ENCODE measurements at places on chromosomes 7 and 10. TPM values are rescaled to one million over a fixed set of nuclear protein-coding genes. Genes with fewer than 3 reads are reported as not detected.

The SLC39A12 gene
- not detected for total RNA-seq

The OPN4 gene
- total RNA-seq: not detected

The ANKRD1 gene
- 1,189 TPM for total RNA-seq

The CYP2C19 gene
- total RNA-seq: not detected

The MRLN gene
- total RNA-seq: not detected

The SPDYE11 gene
- not detected for total RNA-seq

The NKX1-2 gene
- not detected for total RNA-seq

The AGR2 gene
- total RNA-seq: not detected

The POLR2J2 gene
- 1.7 TPM for total RNA-seq

The ABCC2 gene
- total RNA-seq: 0.99 TPM

The ATOH7 gene
- not detected for total RNA-seq

DNA sequence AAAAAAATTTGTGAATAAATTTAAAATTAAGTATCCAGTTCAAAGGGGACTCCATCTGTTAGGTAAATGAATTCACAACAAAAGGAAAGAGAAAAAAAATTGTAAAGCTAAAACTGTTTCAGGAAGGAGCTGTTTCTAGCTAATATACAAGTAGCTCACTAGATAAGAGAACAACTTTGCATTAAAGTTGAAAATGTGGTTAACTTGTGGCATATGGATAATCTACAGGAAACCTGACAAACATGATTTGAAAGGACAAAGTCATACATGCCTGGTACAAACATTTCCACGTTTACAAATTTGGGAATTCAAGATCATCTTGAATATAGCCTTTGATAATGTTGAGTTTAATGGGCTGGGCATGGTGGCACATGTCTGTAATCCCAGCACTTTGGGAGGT, 8.9 kb downstream of the NT5C3A start:
- DNase-seq: no peak

DNA sequence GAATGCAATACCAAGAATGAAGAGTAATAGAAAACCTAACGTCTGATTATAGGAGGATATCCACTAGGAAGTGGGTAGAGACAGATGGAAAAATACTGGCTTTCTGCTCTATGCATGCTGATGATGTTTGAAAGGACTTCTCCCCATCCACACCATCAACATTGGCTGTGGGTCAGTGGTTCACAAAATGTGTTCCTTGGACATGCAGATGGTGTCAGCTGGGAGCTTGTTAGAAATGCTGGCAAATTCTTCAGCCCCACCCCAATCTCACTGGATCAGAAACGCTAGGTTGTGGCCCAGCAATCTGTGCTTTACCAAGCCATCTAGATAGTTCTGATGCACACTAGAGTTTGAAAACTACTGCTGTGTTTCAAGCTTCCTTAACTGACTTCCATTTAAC, 164.1 kb downstream of the PPP1R17 start:
- no peak for DNase-seq

DNA sequence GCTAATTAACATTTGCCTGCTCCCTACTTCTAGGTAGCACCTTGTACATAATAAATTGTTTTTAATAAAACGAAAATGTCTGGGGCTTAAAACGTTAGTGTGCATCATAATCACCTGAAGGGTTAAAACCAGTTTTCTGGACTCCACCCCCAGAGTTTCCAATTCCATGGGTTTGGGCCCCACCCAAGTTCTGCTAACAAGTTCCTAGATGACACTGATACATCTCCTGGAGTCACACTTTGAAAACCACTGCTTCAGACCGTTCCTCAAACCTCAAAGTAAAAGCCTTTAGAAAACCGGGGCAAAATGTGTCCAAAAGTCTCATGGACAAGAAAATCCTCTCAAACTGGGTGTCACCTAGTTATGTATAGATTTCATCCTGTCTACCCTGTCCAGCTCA, 9.3 kb downstream of the OSBPL3 start:
- no peak for DNase-seq

DNA sequence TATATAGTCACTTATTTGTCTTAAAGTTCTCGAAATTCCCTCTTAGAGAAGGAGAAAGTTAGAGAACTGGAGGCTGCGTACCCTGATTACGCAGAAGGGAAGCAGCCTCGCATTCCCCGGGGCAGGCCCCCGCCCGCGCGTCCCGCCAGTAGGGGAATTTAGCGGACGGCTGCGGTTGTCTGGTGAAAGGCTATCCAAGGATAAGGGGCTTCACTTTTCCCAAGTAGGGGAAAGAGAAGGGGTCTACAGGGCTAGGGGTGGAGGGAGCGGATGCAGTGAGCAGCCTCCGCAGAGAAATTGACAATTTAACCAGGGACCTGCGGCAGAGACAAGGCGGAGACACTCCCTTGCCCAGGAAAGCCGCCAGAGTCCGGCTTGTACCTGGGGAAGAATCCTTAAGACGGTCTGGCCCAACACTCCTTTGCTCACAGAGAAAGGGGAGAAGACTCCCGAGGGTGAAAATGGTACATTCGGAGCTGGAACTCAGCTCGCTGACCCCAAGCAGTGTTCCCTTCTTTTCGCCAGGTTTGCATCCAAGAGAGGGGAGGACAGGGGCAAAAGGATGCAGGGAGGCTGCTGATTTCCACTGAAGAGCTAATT, 994 bp upstream of the MAGI2 start:
- DNase-seq: no peak

GRCh38 chr10:24869354-24870015, 82.9 kb downstream of the PRTFDC1 start:
- no peak for DNase-seq

DNA sequence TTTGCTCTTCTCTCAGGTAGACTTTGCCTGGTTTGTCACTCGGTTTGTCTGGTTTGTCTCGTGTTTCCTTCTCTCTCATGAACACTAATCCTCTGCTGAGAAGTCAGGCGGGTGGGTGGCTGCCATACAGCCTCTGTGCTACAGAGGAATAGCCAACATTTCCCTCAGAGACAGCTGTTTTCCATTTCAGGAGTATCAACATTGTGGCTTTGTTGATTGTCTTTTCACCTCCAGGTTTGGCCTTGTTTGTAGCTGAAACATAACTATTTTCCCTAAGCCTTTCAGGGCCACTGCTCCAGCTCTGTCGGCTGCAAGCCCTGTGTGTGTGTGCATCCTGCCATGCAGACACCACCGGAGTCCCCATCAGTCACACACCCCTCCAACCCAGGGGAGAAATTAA, 122.8 kb downstream of the BAMBI start:
- DNase-seq: no peak

DNA sequence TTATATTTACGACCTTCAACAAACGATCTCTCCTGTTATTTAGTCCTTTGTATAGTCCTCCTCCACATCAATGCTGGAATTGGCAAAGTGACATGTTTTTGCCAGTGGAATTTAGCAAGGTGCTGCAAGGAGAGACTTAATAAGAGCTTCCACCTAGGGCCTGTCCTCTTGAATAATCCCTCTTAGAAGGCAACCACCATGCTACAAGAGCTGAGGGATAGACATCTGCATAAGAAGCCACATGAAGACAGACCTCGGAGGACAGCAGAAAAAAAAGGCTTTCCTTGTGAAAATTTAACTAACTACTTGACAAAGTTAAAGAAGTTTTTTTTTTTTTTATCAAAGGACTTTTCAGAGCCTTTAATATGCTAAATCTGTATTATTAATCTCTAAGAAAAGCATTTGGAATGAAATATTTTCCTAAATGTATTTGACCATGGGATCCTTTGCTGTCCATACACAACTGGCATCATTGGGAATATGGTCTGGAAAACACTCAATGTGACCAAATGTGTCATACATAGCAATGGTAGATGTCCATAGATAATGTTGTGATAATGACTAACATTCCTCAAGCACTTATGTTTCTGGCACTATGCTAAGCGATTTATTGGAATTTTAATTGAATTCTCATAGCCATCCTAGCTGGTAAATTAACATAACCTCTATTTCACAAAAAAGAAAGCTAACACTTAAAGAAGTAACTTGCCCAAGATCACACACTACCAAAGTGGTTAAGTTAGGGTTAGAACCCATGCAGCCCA, 13.2 kb downstream of the HYCC1 start:
- no peak for DNase-seq

DNA sequence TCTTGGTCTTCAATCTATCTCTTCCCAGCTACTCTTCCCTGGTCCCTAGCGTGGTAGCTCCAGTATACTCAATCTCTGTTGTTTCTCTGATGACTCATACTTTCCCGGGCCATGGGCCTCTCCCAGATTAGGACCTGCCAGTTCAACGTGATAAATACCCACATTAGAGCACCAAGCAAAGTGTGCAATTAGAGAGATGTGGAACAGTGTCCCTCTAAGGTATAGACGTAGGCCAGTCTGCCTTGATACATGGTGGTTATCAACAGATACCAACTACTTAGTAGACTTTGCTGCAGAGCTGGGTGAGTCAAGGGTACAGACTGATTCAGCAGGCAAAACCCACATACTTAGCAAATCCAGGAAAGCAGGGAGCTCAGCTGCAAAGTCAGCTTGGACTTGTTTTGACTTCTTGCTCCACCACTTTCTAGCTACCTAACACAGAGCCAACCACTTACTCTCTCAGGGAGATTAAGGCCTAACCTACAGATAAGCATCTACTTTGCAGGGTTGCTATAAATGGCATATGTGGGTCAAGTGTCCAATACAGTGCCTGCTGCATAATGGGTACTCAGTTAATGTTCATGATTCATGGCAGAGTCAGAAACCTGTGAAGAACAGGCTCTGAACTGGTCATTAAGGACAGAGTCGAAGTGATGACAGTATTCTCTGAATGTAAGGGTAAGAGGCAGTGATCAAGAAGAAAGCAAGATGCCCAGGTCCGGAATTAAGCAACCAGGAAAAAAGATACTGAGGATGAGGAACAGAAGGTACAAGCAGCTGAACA, 176.1 kb downstream of the CHN2 start:
- no peak for DNase-seq

- DNase-seq: no peak
Measured at GRCh38 chr7:136665878-136666509, 202.5 kb upstream of the CHRM2 start.

DNA sequence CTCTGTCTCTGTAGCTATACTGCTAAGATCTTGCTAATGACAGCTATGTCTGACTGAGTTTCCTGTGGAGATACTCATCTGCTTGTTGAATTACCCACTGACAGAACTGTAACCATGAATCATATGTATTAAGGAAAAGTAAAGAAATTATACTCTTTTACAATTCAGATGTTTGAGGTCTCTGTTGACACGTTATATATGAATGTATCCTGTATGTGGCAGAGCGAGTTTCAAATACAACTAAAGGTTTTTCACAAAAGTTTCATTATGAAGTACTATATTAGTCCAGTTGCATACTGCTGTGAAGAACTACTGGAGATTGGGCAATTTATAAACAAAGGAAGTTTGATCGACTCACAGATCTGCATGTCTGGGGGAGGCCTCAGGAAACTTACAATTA, 232.5 kb downstream of the CDK14 start:
- no peak for DNase-seq

- no peak for DNase-seq
Measured at GRCh38 chr7:131194070-131194865, 133.4 kb upstream of the MKLN1 start.

DNA sequence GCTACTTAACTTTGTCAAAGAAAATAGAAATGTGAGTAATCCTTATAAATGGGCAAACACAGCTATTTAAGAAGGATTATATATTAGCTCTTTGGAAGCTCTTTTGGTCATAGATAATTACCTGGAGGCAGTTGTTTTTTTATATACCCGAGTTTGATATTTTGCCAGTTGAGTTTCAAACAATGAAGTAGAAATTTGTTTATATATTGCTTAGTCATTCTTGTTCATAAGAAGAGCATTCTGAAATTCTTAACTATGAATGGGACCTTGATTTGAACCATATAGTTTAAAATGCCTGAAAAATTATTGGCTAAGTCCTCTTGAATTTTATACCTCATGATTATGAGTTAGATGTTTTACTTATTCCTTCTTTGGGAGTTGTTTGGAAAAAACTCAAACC, 36.4 kb downstream of the MINPP1 start:
- DNase-seq: no peak

GRCh38 chr10:74502963-74503608, 323.3 kb upstream of the KAT6B start:
- DNase-seq: peak; percentile 47

- no peak for DNase-seq
Measured at GRCh38 chr10:112258407-112258806, 24.8 kb upstream of the TECTB start.

DNA sequence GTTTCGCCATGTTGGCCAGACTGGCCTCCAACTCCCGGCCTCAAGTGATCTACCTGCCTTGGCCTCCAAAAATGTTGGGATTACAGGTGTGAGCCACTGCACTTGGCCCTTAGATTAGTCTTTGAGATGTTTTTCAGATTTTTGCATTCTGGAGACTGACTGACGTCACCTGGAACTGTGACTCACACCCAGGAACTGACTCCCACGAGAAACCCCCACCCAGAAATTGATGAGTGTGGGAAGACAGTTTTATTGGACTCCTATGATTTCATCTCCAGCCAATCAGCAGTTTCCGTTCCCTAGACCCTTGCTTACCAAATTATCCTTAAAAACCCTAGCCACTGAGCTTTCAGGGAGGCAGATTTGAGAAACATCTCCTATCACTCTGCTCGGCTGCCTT, 867.3 kb downstream of the TYW1 start:
- DNase-seq: no peak

GRCh38 chr7:36044101-36044892, 108.8 kb upstream of the EEPD1 start:
- DNase-seq: peak; percentile 72

GRCh38 chr10:124592736-124593430, 131.3 kb downstream of the LHPP start:
- DNase-seq: no peak

- no peak for DNase-seq
Measured at GRCh38 chr7:132244903-132245480, 331.3 kb downstream of the PLXNA4 start.

DNA sequence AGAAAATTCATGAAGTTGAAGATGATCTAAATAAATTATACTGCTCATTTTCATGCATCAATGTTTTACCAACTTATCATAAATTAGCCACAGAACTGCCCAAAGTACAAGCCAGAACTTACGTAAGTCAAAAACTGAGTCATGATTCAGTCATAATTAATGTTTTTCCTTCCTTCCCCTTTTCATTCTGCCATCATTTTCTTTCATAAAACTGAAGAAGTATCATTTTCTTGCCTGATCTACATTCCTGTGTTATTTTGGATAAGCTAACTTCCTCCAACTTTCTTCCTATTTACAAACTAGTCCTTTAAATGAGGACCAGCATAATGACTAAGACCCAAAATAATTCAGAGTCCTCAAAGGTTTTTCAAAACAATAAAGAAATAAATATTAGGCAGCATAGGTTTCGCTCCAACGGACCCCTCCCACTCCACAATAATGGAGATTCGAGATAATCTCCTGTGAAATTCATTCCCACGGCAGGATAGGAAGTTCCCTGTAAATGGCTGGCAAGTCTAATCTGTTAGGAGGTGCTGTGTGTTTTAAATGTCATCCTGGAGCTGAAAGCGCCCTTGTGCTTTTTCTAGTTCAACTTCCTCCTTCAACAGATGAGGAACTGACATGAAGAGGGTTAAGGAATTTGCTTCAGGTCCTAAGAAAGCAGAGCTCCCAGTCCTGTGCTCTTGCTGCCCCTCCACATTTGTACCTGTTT, 218.9 kb downstream of the DOCK4 start:
- no peak for DNase-seq

All from pulmonary artery endothelial cell (primary cell).